ENCODE measurements at places on chromosomes 1 and 21.

DNA sequence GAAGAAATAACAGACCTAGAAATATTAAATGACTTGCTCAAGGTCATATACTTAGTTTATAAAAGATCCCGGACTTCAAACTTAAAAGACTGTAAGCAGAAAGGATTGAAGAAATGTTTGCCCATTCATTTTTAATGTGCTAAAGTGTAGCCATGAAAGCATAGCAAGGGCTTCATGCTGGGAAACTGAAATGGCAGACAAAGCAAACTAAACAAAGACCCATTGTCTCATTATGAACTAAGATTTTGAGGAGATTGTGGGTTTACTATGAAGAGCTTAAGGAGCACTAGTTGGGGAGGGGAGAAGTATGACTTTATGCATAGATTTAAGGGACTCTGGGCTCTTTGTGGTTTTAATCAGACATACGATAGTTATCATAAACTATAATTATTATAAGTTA lies 26.3 kb downstream of the ADAMTS1 start:
- no peak for DNase-seq

DNA sequence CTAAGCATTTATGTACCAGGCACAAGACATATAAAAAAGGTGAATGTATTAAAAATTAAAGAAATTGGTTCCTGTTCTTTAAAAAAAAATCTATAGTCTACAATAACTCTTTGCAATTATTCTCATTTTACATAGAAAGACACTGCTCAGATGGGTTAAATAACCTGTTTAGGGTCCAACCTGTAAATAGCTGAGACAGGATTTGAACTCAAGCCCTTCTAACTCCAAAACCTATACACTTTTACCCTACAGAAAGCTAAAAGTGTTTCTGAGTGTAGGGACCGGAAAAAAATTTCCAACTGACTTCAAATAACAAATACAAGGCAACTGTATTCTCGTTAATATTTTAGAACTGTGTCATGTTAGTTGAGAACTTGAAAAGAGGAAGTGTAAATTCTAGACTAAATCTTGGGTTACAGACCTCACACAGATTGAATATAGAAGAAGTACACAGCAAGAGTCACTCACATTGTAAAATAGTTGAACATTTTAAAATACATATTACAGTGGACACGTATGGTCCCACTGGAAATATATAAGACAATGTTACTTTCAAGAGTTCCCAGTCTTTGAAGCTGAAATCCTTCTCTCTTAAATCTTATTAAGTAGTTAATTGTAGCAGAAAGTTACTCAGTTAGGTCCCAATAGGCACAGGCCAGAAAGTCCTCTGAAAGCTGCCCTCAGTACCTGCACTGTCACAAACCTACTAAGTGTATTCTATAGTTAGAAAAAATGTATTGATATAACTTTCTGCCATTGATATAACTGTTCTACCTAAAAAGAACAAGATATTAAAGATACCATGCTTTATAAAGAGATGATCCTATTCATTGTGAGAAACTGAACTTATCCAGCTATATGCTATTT lies 7.3 kb downstream of the EDEM3 start:
- DNase-seq = no peak

GRCh38 chr1:208748387-208749165 lies 504.4 kb upstream of the PLXNA2 start:
- DNase-seq = no peak

DNA sequence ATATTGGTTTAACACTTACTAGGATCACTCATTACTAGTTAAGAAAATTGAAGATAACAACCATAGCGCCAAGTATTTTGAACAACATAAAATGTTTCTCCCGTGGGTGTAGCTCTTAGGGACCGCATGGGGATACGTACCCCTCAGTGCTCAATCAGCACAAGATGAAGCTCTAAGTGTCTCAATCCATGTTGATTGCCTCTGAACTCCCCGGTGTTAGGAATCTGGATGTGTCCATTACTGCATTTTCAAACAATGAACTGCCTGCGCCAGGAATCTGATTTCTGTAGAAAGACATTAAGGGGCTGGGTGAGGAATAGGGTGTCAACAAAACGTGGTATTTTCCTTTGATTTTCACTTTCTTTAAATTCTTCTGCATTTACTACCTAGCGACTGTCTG lies 100.2 kb downstream of the LMO4 start:
- DNase-seq = no peak

- no peak for DNase-seq
Observed at GRCh38 chr1:84301785-84302385, 377 bp downstream of the SAMD13 start.

GRCh38 chr1:41758904-41759548 lies 159.7 kb downstream of the HIVEP3 start:
- DNase-seq = no peak

DNA sequence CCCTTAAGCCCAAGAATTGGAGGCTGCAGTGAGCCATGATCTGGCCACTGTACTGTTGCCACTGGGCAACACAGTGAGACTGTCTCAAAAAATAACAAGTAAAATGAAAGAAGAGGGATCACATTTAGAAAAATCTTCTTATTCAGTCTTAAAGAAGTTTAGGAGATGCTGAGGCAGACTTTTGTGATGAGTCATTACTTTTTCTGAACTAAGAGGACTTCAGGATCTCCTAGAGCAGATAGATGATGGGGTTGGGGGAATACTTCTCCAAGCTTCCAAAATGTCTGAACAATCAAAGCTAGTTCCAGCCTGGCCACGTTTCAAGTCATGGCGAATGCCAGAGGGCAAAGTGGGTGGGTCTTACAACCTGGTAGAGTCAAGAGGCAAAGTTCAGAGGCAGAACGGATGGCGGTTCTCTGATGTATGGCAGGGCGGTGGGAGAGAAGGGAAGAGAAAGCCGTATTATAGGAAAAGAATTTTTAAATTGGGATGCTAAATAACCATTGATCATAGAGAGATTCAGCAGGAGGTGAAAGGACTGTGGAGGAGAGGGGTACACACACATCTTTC lies 2.1 kb upstream of the CIART start:
- DNase-seq = no peak

GRCh38 chr1:88311907-88312306 lies 372.2 kb upstream of the PKN2 start:
- no peak for DNase-seq

DNA sequence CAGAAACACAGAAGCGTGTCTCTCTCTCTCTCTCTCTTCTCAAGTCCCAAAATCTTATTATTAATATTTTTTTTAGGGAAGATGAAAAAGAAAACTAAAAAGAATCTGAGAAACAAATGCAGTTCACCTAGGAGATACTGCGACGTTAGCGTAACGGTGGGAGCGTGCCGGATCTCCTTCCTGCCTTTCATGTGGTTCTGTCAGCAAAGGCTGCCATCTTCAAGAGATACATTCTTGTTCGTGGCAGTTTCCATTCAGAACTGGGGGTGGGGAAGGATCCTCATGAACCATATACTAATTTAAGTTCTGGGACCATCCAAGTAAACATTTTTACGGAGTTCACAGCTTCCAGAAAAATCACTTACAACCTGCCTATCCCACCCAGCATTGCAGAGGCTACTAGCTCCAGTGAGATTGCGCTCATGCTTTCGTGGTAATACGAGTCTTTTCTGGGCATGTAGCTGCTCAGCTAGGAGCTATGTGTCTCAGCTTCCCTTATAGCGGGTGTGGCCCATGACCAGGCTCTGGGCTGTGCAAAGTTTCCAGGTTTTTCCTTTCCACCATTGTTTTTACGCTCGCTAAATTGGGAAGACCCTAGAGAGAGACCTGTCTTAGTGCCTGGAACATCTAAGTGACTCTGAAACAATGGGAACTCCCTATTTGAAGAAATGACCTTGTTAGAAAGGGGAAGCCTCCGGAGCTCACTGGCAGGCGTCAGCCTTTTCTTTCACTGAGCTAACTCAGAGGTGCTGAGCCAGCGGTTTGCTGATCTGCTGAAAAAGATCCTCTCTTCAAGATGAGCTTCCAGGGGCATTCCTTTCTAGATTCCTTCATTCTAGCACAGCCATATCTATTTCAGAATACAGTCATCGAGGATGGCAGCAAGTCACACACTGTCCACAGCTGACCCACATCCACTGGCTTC lies 17.3 kb downstream of the SLAMF1 start:
- DNase-seq = peak; percentile 79

DNA sequence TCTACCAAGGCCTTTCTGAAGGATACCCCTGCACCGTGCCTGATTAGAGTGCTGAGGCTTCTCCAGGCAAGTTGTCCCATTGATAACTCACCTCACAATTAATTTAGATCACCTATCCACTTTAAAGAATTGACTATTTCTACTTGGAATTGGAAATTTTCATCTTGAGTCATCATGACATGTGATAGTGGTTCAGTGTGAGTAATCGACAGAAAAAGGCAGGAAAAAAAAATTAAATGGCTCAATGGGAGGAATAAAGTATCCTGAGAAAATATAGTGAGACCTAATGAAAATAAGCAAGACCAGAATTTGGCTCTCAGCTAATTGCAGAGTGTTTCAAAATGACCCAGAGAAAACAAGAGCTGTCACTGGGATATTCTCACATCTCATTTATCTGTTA lies 222.4 kb upstream of the C8B start:
- DNase-seq = no peak

GRCh38 chr21:40658311-40658710 lies 188.6 kb downstream of the DSCAM start:
- no peak for DNase-seq

- DNase-seq = peak; percentile 63
Observed at GRCh38 chr1:27332536-27333281, 9.1 kb upstream of the SYTL1 start.

DNA sequence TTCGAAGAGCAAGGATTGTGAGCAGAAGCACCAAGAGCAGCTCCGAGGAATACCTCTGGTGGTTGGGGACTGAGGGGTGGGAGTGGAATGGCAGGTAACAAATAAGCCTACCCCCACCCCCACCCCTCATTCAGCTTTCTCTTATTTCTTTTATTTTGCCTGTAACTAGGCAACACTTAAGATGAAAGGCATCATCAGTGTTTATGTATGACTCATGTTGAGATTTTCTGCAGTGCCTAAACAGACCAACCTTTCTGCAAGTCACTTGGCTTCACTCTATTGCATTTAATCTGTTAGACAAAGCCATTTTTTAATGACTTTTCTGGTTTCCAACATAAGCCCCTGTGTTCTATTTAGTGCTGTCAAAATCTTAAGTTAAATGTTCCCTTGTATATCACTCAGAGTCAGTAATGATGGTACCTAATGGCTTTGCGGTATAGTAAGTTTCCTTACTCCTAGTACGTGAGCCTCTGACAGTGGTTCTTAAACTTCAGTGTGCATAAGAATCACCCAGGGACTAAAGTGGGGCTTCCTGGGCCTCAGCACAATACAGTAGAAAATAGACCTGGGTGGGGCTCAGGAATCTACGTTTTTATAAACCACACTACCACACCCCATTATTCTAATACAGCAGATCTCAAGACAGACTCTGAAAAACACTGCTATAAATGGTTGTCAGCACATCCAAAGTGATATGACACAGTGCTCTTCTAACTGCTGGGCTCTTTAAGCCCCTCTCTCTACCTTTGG lies 19.9 kb downstream of the CASQ2 start:
- DNase-seq = no peak

DNA sequence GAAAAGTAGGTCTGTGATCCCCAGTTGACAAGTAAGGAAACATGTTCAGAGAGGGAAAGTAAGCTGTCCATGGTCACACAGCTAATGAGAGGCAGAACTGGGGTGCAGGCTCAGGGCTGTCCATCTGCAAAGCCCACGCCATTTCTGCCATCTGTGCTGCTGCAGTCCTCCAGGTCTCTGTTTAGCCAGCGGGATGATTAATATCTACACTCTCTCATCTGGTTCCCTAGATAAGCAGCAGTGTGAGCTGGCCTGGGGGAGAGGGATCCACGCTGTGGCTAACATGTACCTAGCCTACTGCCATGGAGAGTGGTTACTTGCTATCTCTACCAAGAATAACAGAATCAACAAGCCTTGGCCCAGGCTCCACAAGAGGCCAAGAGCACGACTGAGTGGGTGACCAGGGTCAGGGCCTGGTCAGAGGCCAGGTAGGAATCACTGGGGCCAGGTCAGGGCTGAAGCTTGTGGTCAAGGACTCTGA lies 75.2 kb downstream of the TRABD2B start:
- DNase-seq = no peak

DNA sequence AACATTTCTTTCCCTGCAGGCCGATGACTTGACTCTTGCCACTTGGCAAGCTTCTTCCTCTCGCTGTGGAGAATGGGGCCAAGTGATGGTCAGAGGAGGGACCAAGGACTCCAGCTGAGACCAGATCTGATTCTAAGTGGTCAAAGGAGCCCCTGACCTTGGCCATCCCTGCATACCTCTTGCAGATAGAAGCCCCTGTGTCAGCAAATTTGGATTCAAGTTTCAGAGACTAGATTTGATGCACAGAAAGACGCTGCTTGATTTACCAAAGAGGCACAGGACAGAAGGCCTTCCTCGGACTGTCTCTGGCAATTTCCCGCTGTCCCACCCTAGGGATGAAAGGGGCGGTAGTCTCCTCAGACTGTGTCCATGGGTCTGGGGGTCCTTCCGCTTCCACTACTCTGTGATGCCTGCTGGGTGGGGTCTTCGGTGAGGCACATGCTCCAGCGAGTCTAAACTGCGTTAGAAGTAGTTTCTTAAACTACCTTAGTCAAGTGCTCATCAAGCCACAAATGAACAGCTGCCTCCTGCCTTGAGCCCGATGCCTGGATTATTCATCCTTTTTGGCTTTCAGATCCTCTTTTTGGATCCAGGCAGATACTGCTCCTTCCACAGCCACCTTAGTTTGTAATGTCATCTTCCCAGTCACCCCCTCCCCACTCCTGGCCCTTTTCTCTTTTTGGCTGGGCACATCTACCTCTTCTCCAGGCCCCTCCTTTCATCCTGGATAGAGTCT lies 31.8 kb upstream of the RBM15 start:
- no peak for DNase-seq

- DNase-seq = no peak
Observed at GRCh38 chr1:16340673-16341072, 11.6 kb downstream of the FBXO42 start.

DNA sequence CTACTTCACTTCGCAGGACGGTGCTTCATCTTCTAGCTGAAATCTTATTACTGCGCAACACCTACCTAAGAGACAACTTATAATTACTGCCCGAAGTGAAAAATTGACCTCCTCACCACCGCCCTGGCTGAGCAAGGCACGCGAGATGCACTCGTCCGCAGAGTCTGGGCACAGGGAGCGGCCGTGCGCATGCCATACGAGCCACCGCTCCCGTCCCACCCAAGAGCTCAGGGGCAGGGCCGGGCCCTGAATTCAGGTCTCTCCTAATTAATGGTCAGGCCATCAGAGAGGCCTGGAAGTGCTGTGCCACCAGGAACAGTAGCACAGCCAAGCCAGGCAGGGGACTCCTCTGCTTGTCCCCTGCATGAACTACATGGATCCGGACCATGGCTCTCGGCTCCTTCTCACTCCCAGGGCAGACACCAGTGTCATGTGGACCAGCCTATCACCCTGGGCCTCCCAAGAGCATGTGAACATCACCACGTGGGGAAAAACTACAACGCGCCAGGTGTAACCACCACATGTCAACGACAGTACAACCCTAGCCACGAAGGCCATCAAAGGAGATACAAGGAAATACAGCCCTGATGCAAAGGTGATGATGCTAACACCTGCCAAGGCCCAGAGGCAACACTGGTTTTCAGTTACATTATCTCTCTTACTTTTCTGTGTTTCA lies 11.5 kb downstream of the RIPK4 start:
- no peak for DNase-seq

- DNase-seq = no peak
Observed at GRCh38 chr1:229803626-229804217, 177.7 kb downstream of the URB2 start.

Measured in stimulated activated naive CD4-positive, alpha-beta T cell (primary cell).